Heart left ventricle (tissue), 16 donors: ENCODE measurements at places on chromosomes 11 and 22. TPM values are rescaled to one million over a fixed set of nuclear protein-coding genes. Genes with fewer than 3 reads are reported as not detected.

DNA sequence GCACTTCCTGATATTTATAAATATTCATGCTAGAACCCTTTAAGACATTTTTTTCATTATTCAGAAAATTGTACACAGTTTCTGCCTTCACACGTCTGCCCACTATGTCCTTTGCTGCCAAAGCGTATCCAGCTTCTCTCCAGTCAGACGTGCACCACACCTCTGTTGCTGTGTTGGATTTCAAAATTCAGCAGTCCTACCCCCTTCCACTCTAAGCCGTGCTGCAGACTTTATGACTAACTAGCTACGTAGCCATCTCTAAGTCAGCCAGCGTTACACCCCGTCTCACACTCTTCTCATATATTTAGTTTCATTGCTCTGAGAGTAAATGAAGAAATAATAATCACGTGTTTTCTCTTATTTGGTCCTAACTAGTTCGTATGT, 28.2 kb upstream of the OPCML start:
- H3K27ac ChIP-seq, result no peak overlapping the region
- H3K27me3 ChIP-seq, result no peaks in the 10 kb centered on the region
- H3K4me3 ChIP-seq, result no peak overlapping the region
- no peaks in the 10 kb centered on the region for H3K4me1 ChIP-seq
- H3K36me3 ChIP-seq, result no peaks in the 10 kb centered on the region

DNA sequence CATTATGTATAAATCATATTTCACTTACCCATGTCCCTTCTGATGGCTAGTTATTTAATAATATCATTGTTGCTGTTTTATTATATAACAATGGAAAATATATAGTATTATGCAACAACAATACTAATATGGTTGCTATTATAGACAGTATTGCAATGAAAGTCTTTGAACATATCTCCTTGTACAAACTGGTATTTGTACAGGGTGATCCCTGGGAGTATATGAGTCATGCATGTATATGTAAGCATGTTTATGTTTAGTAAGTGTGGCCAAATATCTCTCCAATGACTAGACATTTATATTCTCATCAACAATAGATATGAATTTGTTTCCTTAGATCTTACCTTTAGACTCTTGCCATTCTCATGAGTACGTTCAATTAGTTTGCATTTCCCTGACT, 55.9 kb downstream of the KCNC1 start:
- no peaks in the 10 kb centered on the region for H3K27me3 ChIP-seq
- DNase-seq, result no peak
- H3K4me1 ChIP-seq, result no peaks in the 10 kb centered on the region
- no peak overlapping the region for H3K27ac ChIP-seq

The RASD2 gene
- 10.5 TPM for total RNA-seq

DNA sequence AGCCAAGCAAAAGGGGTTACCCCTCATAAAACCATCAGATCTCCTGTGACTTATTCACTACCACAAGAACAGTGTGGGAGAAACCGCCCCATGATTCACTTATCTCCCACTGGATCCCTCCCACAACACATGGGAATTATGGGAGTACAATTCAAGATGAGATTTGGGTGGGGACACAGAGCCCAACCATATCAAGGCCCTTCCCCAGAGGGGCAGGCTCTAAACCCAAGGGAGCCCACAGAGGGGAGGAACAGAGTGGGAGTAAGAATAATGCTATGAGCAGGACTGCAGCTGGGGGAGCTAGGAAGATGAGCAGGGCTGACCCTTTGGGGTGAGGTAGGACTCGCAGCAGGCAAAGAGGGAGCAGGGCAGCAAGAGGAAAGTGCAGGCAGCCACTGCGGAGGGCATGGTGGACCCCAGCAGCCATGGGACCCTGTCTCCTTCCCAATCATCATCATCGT, 59.3 kb downstream of the CD82 start:
- H3K4me1 ChIP-seq, result peaks cover 47% of the 10 kb centered on the region
- H3K4me3 ChIP-seq, result no peak overlapping the region
- H3K36me3 ChIP-seq, result no peaks in the 10 kb centered on the region
- DNase-seq, result no peak
- no peaks in the 10 kb centered on the region for H3K27me3 ChIP-seq

DNA sequence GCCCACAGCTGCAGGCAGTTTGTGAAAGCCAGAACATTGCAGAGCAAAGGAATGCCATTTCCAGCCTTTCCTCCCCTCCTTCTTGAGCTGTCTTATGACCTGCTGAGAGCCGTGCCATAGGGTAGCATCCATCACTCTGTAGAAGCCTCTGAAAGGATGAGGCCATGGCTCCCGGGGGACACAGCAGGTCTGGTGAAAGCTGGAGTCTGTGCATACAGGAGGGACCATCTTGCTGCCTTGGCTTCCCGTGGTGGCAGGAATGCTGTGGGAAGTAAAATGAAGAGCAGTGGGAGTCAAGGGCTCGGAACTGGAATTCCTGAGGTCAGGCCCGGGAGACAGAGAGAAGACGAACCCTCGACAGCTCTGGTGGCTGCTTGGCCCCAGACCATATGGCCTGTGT, 30.9 kb downstream of the ANO1 start:
- DNase-seq, result no peak
- peaks cover 4% of the 10 kb centered on the region for H3K36me3 ChIP-seq
- H3K4me3 ChIP-seq, result no peak overlapping the region
- H3K4me1 ChIP-seq, result peaks cover 34% of the 10 kb centered on the region
- no peak overlapping the region for H3K27ac ChIP-seq

DNA sequence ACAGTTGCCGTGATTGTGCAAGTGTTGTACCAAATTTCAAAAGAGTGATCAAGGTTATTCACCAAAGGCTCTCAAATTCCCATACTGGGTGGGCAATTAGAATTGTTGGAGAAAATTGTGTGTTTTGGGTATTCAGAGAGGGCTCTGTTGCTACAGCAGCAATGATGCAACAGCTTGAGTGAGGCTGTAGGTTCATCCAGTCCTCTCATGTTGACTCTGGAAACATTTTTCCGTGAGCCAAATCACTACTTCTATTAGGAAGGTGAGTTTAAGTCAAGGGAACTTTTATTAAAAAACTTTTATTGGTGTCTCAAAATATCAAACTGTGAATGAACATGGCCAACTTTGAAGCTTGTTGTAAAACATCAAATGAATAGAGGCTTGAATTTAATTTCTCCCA, 116.5 kb downstream of the CD44 start:
- H3K36me3 ChIP-seq, result no peaks in the 10 kb centered on the region
- no peak overlapping the region for H3K27ac ChIP-seq
- DNase-seq, result no peak
- H3K4me3 ChIP-seq, result no peak overlapping the region
- H3K27me3 ChIP-seq, result no peaks in the 10 kb centered on the region

GRCh38 chr11:110878513-110878912, 166.3 kb upstream of the ARHGAP20 start:
- no peak overlapping the region for H3K4me3 ChIP-seq
- no peak for DNase-seq
- H3K36me3 ChIP-seq, result no peaks in the 10 kb centered on the region
- no peaks in the 10 kb centered on the region for H3K27me3 ChIP-seq
- no peak overlapping the region for H3K27ac ChIP-seq

DNA sequence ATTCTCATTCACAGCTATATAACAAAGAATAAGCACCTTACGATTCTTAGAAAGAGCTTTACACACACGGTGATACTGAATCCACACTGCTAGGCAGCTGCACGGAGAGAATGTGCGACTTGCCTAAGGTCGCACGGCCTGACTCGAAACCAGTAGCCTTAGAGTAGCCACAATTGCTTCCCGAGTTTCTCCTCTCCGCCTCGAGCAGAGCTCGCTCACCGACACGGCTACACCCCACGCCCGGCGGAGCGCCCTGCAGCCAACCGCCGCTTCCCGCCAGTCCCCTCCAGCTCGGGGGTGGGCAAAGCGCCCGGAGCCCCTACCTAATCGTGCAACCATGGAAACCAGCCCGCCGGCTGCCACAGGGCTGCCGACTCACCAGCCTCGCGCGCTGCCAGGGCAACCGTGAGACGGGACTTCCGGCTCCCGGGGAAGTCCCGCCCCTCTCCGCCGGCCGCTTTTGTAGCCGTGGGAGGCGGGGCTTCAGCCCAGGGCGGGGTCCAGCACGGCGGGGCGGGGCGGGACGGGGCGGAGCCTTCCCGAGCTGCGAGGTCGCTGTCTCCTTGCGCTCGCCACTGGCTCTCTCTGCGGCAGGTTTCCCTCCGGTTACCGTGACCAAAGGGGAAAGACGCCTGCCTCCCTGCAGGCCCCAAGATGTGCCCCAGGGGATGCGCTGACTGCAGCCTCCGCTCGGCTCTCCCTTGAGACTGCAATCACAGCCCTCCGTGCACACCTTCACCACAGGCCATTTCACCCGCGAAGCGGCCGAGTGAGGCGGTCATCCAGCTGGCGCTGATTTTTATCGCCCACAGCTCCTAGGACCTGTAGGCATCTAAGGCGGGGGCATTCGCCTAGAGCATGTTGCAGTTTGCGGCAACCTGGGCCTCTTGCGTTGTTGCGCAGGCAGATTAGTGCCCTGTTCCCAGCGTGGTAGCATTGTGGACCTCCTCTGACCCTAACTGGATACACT, 1.1 kb downstream of the BSCL2 start:
- H3K36me3 ChIP-seq, result peaks cover 30% of the 10 kb centered on the region
- peaks cover 54% of the 10 kb centered on the region for H3K4me1 ChIP-seq
- H3K4me3 ChIP-seq, result peak overlapping the region; percentile 82
- H3K27me3 ChIP-seq, result no peaks in the 10 kb centered on the region
- H3K27ac ChIP-seq, result peak overlapping the region; percentile 89
- peak; percentile 96 for DNase-seq

The ISX gene
- not detected for total RNA-seq

DNA sequence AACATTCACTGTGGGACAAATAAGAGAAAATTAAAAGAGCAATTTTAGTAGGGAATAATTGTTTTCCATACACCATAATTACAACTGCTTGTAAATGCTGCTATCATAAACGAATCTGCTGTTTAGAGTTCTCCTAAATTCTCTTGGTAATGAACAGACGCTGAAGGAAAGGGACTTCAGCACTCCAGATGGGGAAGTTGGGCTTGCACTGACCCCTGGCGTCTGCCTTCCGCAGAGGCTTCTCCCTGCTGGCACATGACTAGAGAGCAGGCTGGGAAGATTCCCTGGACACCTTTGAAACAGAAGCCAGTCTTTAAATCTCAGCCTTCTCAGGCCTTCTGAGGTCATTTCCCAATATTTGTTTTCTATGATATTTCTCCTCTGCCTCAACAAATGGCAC, 84.1 kb downstream of the NXPE2 start:
- no peak overlapping the region for H3K4me3 ChIP-seq
- H3K27me3 ChIP-seq, result no peaks in the 10 kb centered on the region
- peak; percentile 64 for DNase-seq
- no peaks in the 10 kb centered on the region for H3K4me1 ChIP-seq
- no peaks in the 10 kb centered on the region for H3K36me3 ChIP-seq
- H3K27ac ChIP-seq, result no peak overlapping the region

GRCh38 chr11:10809373-10810160, 841 bp upstream of the EIF4G2 start:
- peaks cover 25% of the 10 kb centered on the region for H3K36me3 ChIP-seq
- H3K4me1 ChIP-seq, result peaks cover 30% of the 10 kb centered on the region
- peak overlapping the region; percentile 97 for H3K27ac ChIP-seq
- H3K4me3 ChIP-seq, result peak overlapping the region; percentile 67
- peak; percentile 61 for DNase-seq

DNA sequence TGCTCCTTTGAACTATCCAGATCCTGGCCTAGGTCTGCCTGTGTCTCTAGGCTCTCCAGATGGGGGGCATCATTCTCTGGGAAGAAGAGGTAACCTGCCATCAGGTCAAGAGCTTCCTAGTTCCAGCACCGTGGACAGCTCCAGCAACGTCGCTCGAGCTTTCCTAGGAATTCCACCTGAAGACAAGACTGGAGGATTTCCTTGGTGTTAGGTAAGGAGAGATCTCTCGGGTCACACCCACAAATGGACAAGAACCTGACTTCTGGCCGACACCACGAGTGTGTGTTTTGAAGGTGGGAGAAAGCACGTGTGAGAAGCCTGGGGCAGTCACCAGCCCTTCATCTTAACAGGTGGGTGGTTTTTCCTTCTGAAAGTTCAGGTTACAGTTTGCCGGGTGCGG, 1.2 kb downstream of the PRG3 start:
- H3K27me3 ChIP-seq, result peaks cover 4% of the 10 kb centered on the region
- no peak for DNase-seq
- no peaks in the 10 kb centered on the region for H3K36me3 ChIP-seq
- no peaks in the 10 kb centered on the region for H3K4me1 ChIP-seq

The TRIM51 gene
- total RNA-seq, result not detected
